HuH-7 (cell line): ENCODE measurements at places on chromosomes 12 and 14.

DNA sequence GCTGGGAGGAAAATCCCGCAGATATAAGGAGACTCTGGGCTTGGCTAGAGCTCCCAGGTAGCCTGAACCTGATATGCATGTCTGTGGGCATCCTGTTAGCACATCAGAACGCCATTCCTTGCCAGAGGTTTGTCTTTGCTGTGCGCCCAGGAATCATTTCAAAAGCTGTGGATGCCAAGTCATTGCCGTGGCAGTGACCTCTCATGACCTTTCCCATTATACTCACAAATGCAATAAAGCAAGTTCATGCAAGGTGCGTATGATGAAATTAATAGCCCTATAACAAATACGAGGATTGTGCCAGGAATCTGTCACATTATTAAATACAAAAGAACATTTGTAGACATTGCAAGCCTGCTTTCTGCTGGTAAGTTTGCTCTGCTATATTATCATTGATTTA, 229.1 kb upstream of the PELI2 start:
- DNase-seq, result no peak

DNA sequence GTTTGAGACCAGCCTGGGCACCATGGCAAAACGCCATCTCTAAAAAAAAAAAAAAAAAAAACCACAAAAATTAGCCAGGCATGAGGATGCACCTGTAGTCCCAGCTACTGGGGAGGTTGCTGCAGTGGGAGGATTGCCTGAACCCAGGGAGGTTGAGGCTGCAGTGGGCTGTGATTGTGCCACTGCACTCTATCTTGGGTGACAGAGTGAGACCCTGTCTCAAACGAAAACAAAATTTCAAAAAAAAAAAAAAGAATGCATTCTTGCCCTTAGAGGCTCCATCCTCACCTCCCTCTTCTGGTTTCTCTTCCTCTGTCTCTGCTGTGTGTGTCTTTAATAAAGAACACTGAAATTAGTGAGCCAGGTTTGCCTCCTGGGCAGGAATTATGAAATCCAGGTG, 107.8 kb downstream of the VCPKMT start:
- DNase-seq, result no peak

- DNase-seq, result no peak
Measured at GRCh38 chr12:11651381-11651780, 1.9 kb downstream of the ETV6 start.

DNA sequence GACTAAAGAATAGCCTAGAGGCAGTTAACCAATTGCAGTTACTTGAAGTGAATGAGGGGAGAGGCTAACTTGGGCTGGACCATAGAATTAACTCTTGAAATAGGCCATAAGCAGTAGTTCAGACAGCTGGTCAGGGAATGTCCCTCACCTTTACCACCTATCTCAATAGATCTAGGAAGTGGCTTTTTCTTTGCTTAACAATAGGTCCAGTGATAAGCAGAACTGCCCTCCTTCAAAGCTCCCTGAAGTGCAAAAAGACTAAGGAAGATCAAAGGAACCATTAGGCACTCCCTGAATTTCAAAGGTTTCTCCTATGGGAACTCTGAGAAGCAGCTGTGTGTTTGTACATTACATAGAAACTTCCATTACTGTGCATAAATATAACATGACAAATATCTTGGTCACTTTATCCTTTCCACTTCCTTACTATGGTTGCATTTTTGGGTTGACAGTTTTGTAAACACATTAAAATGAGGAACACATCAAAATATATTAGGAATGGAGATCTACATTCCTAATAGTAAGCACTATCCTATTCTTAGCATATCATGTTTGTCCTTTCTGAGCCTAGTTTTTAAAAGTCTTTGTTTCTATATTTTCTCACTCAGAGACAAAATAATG, 7.2 kb upstream of the NAA30 start:
- no peak for DNase-seq

DNA sequence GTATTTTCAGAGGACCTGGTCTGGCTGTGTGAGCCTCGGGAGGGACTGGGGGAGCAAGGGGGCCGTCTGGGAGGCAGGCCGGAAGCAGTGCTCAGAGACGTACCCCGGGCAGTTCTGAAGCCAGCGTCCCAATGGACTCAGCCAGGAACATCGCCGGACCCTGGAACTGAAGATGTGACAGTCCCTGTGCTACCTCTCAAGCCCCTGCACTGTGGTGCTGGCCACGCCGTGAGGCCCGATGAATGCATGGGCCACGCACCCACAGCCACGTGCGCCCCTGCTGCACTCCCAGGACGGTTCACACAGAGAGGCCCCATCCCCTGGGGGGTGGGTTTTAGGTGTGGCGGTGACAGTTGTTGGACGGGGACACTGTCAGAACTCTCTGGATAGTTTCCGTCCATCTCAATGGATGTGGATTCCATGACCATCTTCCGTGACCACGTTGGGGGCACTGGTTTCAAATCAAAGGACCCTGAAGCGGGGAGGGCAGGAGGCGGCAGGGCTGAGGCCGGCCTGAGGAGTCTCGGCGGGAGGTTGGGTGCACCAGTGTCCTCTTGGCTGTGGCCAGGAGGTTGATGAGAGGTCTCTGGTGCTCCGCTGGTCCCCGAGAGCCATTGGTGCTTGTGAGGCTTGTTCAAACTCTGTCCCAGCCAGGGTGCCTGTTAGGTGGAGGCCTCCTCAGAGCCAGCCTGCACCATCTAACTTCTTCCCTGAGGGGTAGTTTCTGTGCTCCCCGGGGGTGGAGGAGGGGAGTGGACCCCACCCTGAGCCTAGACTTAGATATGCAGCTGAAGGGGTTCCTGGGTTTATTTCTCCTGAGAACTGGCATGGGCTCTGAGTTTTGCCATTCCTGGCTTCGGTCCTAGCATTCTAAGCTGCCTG, 36.3 kb upstream of the TSPAN9 start:
- no peak for DNase-seq

- no peak for DNase-seq
Measured at GRCh38 chr12:11879306-11879705, 191.4 kb upstream of the BCL2L14 start.

GRCh38 chr14:96122496-96122895, 82.1 kb upstream of the BDKRB2 start:
- DNase-seq, result no peak

- DNase-seq, result no peak
Measured at GRCh38 chr14:38290601-38291188, 34.8 kb upstream of the CLEC14A start.

GRCh38 chr12:43284486-43285158, 267.4 kb downstream of the ADAMTS20 start:
- no peak for DNase-seq
